ENCODE measurements at places on chromosomes 4 and X.

- DNase-seq, result peak; percentile 10
These were observed 56.4 kb downstream of the SPCS3 start for GRCh38 chr4:176376032-176376614.

- DNase-seq, result no peak
These were observed 17.0 kb upstream of the AP1AR start for GRCh38 chr4:112214390-112215264.

DNA sequence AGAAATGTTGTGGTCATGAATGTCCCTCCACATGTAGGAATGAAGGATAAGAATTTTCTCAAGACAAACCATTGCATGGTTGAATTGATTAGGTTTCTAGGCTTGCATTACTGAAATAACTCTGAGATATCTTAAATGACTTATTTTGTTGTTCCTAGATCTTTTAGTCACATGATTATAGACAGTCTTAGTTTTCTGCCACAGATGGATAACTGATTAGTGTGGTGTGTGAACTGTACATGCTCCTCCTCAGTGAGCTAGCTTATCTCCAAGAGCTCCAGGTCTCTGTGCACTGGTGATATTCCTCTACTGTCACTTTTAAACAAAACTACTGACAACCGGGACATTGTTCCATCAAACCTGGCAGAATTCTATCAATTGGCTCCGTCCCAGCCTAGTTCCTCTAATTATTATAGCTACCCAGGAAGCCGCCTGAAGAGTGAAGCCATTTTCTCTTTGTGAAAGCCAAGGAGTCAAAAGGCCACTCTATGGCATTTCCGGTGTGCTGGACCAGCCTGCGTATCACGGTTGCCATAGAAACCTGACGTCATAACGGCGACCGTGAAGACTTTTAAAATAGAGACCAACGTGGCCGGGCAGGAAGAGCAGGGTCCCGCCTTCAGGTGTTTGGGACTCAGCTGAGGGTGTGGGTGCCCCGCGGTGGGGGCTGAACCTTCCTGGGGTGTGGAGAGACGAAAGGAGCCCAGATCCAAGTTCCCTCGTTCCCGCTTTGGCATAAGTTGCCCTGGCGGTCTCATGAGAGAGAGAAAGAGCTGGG, 28.1 kb downstream of the BEX3 start:
- peak; percentile 94 for DNase-seq

DNA sequence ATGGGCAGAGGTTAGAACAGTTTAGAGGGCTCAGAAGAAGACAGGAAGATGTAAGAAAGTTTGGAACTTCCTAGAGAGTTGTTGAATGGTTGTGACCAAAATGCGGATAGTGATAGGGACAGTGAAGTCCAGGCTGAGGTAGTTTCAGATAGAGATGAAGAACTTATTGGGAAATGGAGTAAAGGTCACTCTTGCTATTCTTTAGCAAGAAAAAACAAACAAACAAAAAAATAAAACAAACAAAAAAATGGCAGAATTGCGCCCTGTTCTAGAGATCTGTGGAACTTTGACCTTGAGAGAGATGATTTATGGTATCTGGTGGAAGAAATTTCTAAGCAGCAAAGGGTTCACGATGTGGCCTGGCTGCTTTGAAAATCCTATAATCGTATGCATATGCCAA, 185.1 kb upstream of the SFRP2 start:
- DNase-seq, result no peak

DNA sequence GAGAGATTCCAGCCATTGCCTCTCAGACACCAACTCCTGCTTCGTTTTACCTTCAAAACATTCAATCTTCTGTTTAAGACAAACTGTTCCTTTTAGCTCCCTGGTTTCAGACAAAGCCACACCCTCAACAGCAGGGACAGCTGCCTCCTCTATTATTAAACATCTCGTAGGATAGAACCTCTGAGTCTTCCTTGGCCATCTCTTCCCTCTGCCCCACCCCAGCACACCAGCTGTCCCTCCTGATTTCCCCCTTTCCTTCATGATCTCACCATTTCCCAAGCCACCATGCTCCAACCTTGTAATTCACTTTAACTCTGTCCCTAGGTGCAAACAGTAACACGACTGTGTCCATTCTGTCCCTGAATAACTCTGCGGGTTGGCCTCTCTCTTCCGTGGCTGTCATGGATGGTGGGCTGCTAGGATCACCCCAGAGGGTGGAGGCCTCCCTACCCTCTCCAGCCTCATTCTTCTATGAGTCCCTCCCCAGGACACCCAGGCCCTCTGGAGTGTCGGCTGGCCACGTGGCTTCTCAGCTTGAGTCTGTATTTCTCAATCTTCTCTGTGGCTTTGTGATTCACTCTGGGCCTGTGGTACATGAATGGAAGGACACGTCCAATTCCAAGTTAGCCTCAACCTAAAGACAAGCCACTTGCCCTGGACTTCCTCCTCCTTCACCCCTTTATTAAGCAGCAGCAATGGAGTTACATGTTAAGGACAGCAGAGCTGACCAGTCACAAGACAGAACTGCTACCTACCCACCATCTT, 349.9 kb downstream of the FBXW7 start:
- no peak for DNase-seq

DNA sequence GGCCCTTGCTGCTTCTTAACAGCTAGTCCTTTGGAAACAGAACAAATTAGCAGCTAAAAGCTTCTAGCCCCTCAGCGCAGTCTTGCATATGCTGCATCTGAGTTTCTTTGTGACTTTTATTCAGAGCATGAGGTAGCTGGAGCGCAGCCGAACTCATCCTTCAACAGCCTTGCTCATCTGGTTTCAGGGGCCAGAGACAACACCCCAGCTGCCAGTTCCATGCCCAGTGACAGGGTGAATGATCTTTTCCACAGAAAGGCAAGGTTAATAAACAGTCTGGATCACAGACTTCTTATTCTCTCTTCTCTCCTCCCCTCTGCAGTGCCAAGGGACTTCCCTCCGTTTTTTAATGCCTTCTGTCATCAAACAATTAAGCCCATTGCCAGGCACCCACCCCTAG, 216.6 kb upstream of the INTU start:
- DNase-seq, result no peak

DNA sequence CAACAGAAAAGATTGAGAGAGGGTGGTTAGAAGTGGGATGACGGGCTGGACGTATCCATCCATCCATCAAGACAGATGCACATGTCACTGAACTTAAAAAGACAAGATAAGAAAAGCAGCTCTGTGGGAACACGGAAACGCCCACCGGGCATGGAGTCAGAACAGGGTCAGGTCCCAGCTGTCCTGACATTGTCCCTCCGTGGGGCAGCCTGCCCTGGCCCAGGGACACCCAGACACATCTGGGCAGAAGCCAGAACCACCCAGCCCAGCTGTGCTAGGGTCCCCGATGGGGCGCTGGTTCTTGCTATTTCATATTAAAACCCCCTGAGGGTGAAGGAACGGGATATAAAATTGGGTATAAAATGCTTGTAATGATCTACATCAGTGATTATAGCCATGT, 88.5 kb downstream of the PPP2R2C start:
- DNase-seq, result no peak

DNA sequence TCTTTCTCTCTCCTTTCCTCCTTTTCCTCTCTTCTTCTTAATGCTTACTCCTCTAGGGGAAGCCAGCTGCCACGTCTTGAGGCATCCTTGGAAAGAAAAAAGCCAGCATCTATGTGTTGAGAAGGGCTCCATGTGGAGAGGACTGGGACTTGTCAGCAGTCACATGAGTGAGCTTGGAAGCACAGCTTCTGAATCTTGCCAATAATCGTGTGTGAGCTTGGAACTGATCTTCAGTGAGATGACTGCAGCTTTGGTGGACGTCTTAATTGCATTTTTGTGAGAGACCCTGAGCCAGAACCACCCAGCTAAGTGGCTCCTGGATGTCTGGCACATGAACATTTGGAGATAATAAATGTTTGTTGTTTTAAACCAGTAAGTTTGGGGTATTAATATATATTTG, 371.7 kb downstream of the SLITRK2 start:
- peak; percentile 12 for DNase-seq

DNA sequence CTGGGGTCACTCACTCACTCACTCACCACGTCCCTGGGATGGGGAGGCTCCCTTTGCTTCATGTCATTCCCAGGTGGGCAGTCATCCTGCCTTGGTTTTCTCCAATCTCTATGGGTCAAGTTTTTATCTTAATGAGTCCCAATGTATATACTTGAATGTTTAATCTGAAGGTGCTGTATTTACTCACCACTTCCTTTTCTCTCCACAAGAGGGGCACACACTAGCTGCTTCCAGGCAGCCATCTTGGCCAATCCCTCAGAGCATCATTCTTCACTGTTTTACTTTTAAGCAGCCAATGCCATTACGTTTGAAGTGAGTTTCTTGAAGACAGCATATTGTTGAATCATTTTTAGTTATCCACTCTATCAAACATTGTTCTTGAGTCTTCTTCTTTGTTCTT, 153.4 kb upstream of the ARSJ start:
- DNase-seq, result peak; percentile 29

DNA sequence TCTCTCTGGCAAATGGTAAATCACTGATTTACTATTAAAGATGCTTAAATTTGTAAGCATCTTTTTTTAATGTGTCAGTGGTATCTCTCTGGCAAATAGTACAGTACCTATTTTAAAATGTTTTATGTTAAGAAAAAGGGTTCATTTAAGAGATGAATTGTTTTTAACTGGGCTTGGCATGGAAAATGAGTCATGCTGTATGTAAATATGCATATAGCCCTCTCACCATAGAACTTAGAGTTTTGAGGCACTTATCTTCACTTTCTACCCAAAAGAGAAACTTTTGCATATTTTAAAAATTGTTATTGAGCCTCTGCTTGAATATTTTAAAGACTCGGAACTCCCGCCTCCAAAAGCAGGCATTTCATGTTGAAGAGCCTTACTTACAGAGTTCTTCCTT, 37.9 kb downstream of the KLHL34 start:
- DNase-seq, result no peak

GRCh38 chrX:15474028-15474427, 19.1 kb downstream of the PIR start:
- DNase-seq, result no peak

DNA sequence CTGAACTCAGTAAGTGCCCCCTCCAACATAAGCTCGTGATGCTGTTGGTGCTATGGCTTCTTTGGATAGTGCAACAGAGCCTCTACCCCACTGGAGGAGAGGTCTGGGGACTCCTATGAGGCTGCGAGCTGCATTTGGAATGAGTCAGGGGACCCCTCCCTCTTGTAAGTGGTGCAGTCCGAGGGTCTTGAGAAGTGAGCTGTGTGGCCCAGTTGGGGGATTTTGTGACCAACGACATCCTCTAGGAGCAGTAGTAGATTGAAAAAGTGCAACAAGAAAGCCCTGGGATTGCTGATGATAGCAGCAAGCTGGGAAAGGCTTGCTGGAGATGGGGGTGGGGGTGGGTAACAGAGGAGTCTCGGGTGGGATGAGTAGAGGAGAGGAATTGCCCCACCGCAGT, 3.1 kb downstream of the FRMPD3 start:
- DNase-seq, result no peak

GRCh38 chr4:176864238-176864637, 71.5 kb upstream of the VEGFC start:
- DNase-seq, result no peak

DNA sequence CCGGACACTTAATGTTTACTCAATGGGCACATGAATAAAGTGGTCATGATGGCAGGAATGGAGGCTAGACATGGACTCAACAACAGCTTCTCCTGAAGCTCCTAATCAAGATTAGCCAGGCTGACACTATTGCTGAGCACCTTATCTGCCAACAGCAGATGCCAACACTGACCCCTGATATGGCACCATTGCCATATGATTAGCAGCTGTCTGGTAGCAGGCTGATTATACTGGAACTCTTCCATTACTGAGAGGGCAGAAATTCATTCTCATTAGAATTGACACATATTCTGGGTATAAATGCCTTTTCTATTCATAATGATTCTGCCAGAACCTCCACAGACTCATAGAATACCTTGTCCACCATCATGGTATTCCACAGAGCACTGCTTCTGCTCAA, 18.4 kb upstream of the AFF1 start:
- DNase-seq, result no peak

- peak; percentile 75 for DNase-seq
These were observed 500.2 kb downstream of the STIM2 start for GRCh38 chr4:27360790-27361267.

Measured in mesendoderm (in vitro differentiated cells).